ENCODE measurements at places on chromosomes 11 and 22. TPM values are rescaled to one million over a fixed set of nuclear protein-coding genes. Genes with fewer than 3 reads are reported as not detected.

- H3K4me1 ChIP-seq, result no peaks in the 10 kb centered on the region
- no peak overlapping the region for H3K27ac ChIP-seq
- H3K27me3 ChIP-seq, result no peaks in the 10 kb centered on the region
- H3K4me3 ChIP-seq, result no peak overlapping the region
Measured at GRCh38 chr11:29368126-29368525, 648.7 kb downstream of the KCNA4 start.

DNA sequence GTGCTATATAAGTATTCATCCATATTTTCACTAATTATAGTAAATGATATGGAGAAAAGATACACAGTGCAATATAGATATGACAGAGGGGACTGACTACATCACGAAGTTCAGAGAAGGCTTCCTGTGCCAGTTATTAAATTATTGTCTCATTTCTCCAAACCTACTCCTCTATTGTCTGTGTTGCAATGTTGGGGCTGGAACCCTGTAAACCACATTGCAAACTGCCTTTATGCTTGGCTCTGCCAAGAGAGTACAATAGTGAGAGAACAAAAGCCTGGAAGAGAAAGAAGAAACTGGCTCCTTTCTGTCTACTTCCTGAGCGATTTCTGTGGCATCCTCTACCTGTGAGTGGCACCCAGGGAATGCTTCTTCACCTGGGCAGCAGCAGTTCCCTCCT, 46.4 kb downstream of the ME3 start:
- H3K4me3 ChIP-seq, result no peak overlapping the region
- DNase-seq, result no peak
- no peaks in the 10 kb centered on the region for H3K4me1 ChIP-seq
- no peak overlapping the region for H3K27ac ChIP-seq

- no peaks in the 10 kb centered on the region for H3K36me3 ChIP-seq
- DNase-seq, result no peak
- H3K27me3 ChIP-seq, result no peaks in the 10 kb centered on the region
- H3K27ac ChIP-seq, result no peak overlapping the region
- H3K4me1 ChIP-seq, result no peaks in the 10 kb centered on the region
Measured at GRCh38 chr11:130515829-130516553, 67.5 kb downstream of the ADAMTS15 start.

GRCh38 chr11:71164621-71165020, 87.8 kb downstream of the SHANK2 start:
- DNase-seq, result no peak
- H3K4me1 ChIP-seq, result no peaks in the 10 kb centered on the region
- no peaks in the 10 kb centered on the region for H3K27me3 ChIP-seq
- no peak overlapping the region for H3K4me3 ChIP-seq

PKDREJ gene
- polyA plus RNA-seq, result not detected

LDHA gene
- 388 TPM for polyA plus RNA-seq

DNA sequence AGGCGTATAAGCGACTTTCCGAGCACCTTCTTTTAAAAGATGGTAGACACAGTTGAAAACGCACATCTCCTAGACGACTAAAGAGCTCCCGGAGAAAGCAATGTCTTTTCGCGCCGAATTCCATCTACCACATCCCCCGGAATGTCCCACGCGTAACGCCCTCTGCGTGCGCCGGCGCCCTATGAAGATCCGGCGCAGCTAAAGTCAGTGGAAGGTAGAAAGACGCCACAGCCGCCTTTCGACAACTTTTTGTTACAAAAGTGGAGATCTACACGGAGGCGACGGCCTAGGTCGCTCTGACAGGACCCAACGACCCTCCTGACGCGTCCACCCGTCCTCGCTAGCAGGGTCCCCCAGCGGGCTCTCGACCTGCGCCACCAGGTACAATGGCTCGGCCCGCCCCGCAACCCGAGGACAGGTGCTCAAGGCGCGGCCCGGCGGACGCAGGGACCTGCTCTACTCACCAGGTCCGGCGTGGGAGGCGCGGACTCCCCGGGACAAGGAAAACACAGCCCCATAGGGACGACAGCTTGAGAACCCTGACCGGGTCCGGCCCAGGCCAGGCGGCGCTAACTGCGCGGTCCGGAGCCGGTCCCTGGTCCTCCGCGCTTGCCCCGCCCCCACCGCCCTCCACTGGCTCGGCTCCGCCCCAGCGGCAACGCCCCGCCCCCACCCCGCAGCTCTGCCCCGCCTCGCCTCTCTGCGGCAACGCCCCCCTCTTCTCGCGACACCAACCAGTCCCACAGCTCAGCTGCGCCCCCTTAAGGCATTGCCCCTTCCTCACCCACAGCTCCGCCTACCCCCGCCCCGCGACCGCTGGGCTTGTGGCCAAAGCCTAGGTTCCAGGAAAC, at the start of gene SVIP:
TSS of gene SVIP (minus strand) at position 571 of the 851 bp plus-strand sequence. CDS start at position 518, 53 bp downstream.
- peak within 1 kb of the TSS; percentile 94 for H3K4me3 ChIP-seq
- no peaks in the 10 kb centered on the region for H3K27me3 ChIP-seq
- DNase-seq, result peak; percentile 89

Data from CD4-positive, CD25-positive, alpha-beta regulatory T cell (primary cell).